MCF 10A (cell line): ENCODE measurements at places on chromosomes 7 and 10. TPM values are rescaled to one million over a fixed set of nuclear protein-coding genes. Genes with fewer than 3 reads are reported as not detected.

GRCh38 chr7:40945788-40946187, 757.1 kb downstream of the INHBA start:
- no peak for DNase-seq

DNA sequence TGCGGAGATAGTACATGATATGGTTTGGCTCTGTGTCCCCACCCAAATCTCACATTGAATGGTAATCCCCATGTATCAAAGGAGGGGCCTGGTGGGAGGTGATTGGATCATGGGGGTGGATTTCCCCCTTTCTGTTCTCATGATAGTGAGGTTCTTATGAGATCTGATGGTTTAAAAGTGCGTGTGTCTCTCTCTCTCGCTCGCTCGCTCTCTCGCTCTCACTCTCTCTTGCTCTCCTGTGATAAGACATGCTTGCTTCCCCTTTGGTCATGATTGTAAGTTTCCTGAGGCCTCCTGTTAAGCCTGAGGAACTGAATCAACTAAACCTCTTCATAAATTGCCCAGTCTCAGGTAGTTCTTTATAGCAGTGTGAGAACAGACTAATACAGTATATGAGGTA, 171.9 kb downstream of the NSUN6 start:
- DNase-seq, result no peak

- no peak for DNase-seq
Measured at GRCh38 chr10:74912682-74913081, 86.3 kb downstream of the KAT6B start.

DNA sequence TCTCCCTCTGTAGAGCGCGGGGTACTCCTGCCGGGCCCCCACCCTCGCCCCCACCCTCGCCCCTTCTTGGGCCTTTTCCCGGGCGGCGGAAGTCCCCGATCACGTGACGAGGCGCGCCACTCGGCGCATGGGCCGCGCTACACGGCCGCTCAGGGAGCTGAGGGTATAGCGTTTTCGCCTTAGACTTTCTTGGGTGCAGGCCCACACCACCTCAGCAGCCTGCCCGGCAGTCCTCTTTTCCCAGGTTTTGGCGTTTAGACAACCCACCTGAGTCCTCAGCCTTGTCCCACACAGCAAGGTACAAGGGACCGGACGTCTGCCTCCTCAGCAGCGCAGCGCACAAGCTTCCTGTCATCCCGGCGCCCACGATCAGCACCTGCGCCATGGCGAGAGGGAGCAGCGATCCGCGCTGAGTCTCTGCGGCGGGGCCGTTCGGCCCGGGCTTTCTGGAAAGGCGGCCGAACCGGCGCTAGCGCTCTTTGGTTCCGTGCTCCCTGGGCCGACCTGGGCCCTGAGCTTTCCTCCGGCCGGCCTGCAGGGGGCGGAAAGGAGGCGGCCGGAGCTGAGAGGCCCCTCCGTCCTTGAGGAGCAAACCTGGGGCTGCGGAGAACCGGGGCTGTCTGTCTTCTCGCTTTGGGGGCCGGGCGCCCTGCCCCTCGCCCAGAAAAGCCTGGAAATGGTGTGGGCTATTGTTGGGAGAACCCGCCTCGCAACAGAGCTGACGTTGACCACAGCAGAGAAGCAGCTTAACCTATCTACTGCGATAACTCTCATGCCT, at the start of gene RNLS:
TSS of gene RNLS (minus strand) at position 513 of the 778 bp plus-strand sequence.
- no peak for DNase-seq

GRCh38 chr7:141695803-141696289, 6.1 kb downstream of the DENND11 start:
- no peak for DNase-seq

DNA sequence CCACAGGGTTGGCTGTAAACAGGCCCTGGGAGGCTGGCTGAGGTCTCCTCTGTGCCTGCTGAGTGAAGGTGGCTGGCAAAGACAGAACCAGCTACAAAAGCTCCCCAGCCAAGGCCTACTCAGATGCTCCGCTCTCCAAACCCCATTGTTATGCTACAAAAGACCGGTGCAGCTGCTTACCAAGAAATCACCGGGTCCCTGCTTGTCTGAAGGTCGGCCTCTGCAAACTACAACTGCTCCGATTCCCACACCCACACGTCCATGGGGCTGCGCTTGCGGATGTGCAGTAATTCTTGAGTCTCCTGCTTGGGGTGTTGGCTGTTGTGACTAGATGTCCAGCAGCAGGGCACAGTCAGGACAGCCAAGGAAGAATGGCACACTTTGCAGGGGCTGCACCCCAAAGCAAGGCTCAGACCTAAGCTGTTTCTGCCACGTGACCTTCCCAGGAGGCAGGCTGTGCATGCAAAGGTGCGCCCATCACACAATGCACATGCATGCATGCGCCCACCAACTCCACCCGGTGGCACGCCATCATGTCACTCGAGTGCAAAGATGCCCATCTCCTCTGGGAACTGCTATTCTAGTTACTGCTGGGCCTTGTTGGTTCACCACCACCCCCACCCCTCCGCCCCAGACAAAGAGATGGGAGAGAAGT, 97.8 kb downstream of the OAT start:
- no peak for DNase-seq

DNA sequence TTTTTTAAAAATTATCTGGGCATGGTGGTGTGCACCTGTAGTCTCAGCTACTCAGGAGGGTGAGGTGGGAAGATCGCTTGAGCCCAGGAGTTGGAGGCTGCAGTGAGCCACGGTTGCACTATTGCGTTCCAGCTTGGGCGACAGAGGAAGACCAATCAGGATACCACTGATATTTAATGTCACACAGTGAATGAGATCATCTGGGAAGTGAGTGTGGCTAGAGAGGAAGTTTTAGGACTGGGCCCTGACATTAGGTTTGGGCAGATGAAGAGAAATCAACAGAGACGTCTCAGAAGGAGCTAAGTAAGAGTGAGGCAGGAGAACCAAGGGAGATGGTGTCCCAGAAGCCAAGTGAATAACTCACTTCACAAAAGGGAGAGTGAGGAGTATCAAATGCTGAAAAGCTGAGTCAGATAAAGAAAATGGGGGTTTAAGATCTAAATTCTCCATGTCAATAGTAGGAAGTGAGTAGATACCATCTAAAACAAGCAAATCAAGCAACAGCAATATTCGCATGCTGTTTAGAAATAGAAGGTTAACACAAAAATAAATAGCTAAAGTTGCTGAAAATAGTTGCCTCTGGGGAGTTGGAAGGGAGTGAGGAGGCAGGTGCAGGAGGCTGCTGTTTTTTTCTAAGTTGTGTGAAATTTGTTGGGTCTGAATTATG, 11.5 kb downstream of the PILRA start:
- DNase-seq, result no peak

- DNase-seq, result no peak
Measured at GRCh38 chr7:101784292-101785127, 32.9 kb upstream of the CUX1 start.

GRCh38 chr10:96918214-96919002, 86.3 kb downstream of the LCOR start:
- DNase-seq, result no peak

Gene PTPRN2
- 4.0 and 4.5 TPM in 2 replicates for total RNA-seq

DNA sequence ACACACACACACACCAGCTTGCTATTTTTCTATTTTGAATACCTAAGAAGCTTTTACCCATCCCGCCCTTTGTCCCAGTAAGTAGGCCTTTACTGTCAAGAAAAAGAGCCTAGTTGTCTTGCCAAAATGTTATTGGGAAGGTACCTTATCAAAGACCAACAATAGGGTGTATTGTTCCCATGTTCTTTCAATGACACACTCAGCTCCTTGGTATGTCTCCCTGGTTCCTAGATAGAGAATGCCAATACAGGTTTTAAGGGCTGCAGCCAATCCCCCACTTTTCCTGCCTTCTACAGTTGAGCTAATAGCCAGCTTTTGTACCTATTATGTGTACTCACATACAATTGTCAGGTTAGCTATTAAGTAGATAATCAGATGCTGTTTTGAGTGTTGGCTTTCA, 92.0 kb upstream of the LRRTM3 start:
- DNase-seq, result no peak

- no peak for DNase-seq
Measured at GRCh38 chr7:128666200-128666599, 5.9 kb upstream of the GARIN1A start.

DNA sequence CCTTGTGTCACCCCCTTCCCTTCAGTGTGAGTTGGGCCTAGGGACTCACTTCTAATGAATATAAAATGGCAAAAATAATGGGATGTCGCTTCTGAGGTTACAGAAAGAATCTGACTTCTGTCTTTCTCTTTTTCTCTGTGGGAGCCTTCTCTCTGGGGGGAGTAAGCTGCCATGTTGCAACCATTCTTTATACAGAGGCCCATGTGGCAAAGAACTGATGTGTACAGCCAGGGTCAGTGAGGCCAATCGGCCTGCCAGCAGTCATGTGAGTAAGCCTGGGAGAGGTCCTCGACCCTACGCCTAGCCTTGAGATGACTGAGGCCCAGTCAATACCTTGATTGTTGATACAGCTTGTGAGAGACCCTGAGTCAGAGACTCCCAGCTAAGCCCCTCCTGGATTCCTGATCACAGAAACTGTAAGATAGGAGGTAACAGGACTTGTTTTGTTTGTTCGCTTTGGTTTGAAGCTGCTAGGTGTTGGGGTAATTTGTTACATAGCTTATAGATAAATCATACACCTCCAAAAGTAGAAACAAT, 1.7 kb downstream of the TCAF1 start:
- peak; percentile 40 for DNase-seq

DNA sequence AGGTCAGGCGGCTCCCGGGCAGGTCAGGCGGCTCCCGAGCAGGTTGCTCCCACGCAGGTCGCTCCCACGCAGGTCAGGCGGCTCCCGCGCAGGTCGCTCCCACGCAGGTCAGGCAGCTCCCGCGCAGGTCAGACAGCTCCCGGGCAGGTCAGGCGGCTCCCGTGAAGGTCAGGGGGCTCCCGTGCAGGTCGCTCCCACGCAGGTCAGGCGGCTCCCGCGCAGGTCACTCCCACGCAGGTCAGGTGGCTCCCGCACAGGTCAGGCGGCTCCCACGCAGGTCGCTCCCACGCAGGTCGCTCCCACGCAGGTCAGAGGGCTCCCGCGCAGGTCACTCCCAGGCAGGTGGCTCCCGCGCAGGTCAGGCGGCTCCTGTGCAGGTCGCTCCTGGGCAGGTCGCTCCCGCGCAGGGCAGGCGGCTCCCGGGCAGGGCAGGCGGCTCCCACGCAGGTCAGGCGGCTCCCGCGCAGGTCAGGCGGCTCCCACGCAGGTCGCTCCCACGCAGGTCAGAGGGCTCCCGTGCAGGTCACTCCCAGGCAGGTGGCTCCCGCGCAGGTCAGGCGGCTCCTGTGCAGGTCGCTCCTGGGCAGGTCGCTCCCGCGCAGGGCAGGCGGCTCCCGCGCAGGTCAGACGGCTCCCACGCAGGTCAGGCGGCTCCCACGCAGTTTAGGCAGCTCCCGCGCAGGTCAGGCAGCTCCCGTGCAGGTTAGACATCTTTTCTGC, 30.7 kb downstream of the PTPRN2 start:
- no peak for DNase-seq

DNA sequence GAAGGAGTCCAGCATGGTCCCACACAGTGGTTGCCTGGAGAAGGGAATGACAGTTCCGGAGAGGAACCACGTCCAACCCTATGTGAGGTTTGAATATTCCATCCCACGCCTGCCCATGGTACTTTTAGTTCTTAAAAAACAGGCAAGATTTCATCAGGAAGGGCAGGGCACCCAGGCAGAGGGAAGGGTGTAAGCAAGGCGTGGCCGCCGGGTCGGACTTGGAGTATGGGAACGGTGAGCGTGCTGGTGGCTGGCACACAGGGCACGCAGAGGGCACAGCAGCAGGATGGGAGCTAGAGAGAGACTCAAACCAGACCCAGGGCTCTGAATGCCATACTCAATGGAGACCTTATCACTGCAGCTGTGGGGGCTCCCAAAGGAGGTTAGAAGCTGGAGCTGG, 34.3 kb downstream of the FAM53B start:
- DNase-seq, result peak; percentile 81

- no peak for DNase-seq
Measured at GRCh38 chr7:48390388-48391327, 219.4 kb downstream of the ABCA13 start.

- DNase-seq, result no peak
Measured at GRCh38 chr10:30114401-30114800, 55.0 kb upstream of the JCAD start.

DNA sequence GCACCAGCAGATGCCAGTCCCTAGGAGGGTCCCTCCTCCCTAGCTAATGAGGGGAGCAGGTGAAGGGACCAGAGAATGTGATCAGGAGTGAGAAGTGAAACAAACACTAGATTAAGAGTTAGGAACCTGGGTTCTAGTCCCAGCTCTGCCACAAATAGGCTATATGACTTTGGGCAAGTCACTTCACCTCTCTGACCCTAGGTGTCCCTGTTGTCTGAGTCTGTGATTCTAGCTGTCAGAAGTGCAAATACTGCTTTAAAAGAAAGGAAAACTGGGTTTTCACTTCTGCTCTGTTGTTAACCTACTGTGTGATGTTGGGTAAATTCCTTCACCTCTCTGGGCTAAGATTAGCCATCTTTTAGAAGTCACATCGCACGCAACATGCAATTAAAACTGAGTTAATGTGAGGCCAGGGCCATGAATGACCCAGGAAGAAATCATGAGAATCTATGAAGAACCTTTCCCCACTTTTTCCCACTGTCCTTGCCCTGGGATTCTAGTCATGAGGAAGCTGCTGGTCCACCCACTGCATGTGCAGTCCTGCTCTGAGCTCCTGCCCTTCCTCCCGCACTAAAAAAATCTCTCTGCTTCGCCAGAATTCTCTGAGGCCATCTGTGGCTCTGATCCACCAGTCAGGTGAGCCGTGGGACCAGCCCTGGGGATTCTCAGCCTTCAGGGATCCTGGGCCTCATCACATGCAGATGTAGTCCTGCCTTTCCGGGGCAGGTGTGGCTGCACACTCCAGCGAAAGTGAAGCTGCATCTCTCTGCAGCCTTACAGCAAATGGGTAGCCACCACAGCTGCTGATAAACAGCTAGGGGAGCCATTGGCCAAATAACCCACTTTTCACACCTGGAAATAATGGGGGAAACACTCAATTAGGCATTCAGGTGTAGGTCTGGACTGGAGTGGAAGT, 181.7 kb downstream of the PLXNA4 start:
- peak; percentile 26 for DNase-seq

DNA sequence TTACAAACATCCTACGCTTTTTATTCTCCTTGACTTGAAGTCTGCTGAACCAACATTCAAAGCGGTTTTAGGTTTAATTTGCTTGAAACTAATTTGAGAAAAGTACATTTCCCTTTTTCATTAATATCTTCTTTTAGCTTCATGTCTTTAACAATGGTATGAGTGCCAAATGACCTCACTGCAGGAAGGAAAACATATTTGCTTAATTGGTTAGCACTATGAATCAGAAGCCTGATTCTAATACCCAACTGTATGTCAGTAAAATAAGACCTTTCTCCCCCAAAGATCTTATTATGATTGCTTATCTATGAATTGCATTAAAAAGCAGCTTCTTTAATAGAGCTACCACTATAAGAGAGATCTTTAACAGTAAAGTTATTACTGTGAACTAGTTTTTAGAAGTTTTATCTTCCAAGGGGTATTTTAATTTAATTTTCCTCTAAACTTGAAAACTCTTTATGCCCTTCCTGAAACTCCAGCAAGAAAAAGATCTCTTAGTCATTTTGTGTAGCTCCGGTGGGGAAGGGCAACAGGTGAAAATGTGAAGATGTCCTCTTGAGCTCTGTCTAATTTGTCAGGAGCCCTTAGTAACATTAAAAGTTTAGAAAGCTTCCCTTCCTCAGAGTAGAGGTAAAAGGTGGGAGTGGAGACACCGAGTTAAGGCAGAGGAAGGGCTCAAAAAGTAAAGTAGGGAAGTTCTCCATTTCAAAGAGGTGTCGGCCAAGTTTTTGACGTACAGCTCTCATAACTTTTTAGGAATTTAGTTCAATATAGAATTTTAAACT, 6.1 kb downstream of the COL1A2 start:
- DNase-seq, result no peak

- DNase-seq, result peak; percentile 49
Measured at GRCh38 chr10:53209944-53210611, 437.5 kb upstream of the MBL2 start.

Gene TYW1B
- 0.93 and 0.98 TPM in 2 replicates for total RNA-seq

GRCh38 chr10:92569071-92569470, 4.8 kb downstream of the IDE start:
- no peak for DNase-seq

Gene AGAP9
- 15.6 and 16.3 TPM in 2 replicates for total RNA-seq
